Naive B cell (primary cell): ENCODE measurements at places on chromosomes 7 and 10. TPM values are rescaled to one million over a fixed set of nuclear protein-coding genes. Genes with fewer than 3 reads are reported as not detected.

HSPA14 gene
- 23.3 TPM for polyA plus RNA-seq

DNAJC2 gene
- 27.4 TPM for polyA plus RNA-seq

CYP2W1 gene
- not detected for polyA plus RNA-seq

ABCC2 gene
- polyA plus RNA-seq, result not detected

MALRD1 gene
- polyA plus RNA-seq, result not detected
